ENCODE measurements at places on chromosomes 11 and 22.

GRCh38 chr11:30917859-30918478, 331.8 kb upstream of the MPPED2 start:
- no peak for DNase-seq

DNA sequence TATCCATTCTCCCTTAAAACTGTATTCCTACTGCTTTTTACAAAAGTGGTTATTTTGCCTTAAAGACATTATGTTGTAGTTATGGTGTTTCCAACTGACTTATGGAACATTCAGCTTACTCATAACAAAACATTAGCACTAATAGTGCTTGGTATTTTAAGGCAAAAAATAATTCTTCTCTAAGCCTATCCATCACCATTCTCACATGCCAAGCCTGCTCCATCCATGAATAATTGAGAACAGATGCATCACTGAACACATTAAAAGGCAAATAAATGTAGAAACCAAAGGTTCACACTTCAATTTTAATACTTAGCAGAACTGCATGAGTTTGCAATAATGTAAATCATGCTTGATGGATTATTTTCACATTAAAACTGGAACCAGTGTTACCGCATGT, 42.3 kb upstream of the DDI1 start:
- no peak for DNase-seq

DNA sequence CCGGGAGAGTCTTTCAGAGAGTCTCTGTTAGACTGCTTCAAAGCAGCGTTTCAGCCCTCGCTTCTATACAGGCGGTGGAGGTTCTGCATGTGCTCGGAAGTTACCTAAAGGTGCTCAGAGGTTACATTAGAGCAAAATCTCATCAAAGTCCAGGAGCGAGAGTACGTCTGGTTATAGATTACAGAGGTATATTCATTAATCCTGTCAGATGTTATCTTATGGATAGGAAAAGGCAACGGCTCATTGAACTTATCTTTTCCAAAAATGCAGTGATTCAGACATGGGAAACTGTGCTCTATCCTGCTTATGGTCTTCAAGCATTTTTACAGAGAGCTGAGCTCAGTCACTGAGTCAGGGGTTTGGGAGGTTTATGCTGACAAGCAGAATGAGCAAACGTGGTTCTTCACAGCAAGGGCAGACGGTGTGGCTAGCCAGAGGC, 9.1 kb upstream of the ZBED5 start:
- no peak for DNase-seq

GRCh38 chr22:46389081-46389480, 53.6 kb downstream of the TRMU start:
- DNase-seq: no peak

- DNase-seq: peak; percentile 38
Measured at GRCh38 chr11:70111269-70112016, 33.3 kb downstream of the ANO1 start.

GRCh38 chr22:19805821-19806212, 45.2 kb downstream of the TBX1 start:
- no peak for DNase-seq

DNA sequence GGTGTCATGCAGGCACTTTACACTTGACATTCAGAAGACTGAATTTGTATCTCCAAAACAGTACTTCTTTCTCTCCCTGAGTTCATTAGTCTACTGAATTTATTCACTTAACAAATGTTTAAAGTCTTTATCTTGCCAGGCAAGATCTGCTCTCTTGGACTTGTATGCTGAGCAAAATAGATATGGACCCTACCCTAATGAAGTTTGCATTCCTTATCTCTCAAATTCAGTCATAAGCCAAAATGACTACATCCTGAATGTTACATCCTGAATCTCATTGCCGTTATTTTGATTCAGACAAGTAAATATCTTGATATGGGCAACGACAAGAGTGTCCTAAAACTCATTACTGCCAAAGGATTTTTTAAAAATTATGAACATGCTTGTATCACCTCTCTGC, 29.7 kb downstream of the FAR1 start:
- no peak for DNase-seq

DNA sequence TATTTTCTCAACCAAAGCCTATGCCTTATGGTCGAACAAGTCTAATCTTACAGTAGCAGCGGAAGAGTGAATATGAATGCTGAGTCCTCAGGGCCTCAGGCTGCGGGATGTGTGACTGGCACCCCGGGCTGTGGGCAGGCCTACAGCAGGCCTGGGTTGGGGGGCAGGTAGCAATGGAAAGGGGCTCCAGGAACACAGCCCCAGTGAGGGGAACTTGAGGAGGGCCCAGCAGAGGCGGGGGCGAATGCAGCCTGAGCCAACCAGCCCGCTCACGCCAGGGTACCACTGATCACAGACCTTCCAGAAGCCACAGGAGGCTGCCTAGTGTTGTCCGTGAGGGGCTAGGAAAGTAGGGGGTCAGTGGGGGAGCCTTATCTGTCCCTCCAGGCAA, 11.3 kb upstream of the CD5 start:
- DNase-seq: no peak

GRCh38 chr11:65912845-65913244, 6.0 kb downstream of the C11orf68 start:
- peak; percentile 56 for DNase-seq

DNA sequence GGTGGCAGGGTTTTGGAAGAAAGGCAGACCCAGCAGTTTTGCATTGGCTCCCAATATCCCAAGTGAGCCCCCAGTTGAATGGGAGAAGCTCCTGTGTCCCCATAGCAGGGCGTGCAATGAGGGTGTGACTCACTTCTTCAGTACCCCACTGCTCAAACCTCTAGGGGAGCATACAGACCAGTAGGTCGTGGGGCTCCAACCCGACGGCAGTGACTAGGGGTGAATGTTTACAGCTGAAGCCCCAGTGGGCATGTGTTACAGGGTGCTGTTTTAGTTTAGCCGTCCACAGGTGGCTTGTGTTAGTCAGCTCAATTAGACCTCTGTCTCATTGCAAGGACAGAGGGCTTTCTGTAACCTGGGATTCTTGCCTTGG, 564.5 kb upstream of the CNTN5 start:
- no peak for DNase-seq

DNA sequence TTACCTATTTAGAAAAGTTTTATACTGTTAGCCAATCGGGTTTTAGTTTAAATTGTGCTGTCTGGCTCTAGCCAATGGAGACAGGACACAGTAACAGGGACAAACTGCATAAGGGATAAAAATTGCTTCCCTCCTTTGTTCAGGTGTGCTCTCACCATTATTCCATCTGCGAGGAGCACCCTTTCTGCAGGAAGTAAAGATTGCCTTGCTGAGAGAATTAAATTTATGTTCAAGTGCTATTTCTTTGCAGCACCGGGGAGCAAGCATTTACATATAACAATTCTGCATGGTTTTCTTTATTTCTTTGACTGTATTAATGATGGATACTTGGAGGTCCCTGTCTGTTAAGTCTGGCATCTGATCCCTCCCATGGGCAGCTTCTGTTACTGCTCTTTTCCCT, 80.5 kb downstream of the BRD1 start:
- no peak for DNase-seq
